WTC11 (cell line): ENCODE measurements at places on chromosomes 5 and 9. TPM values are rescaled to one million over a fixed set of nuclear protein-coding genes. Genes with fewer than 3 reads are reported as not detected.

Gene STK32A
- total RNA-seq = 1.7 to 3.0 TPM (median 3.0 TPM) in 3 replicates

Gene EGFL7
- total RNA-seq = 54.6 to 64.9 TPM (median 62.8 TPM) in 3 replicates

Gene GAS1
- 5.0 to 6.2 TPM (median 5.3 TPM) in 3 replicates for total RNA-seq

Gene TEX48
- total RNA-seq = not detected in 3 replicates

Gene EQTN
- total RNA-seq = 0.66 to 1.4 TPM (median 0.81 TPM) in 3 replicates

Gene HTR4
- not detected in 3 replicates for total RNA-seq

Gene ACOT12
- 0.16 TPM in 1 of 3 replicates, not detected in the others for total RNA-seq

Gene N4BP3
- total RNA-seq = 40.3 to 46.2 TPM (median 41.6 TPM) in 3 replicates

Gene IL3
- not detected in 3 replicates for total RNA-seq

Gene C7
- total RNA-seq = 1.4 to 4.5 TPM (median 1.4 TPM) in 3 replicates

Gene KLHL3
- 14.7 to 18.2 TPM (median 15.7 TPM) in 3 replicates for total RNA-seq

Gene SLC4A9
- total RNA-seq = 0.37 to 0.76 TPM (median 0.50 TPM) in 3 replicates

Gene TPD52L3
- total RNA-seq = not detected in 3 replicates

- no peak for DNase-seq
Observed at GRCh38 chr9:116569111-116569510, 118.0 kb upstream of the TRIM32 start.

DNA sequence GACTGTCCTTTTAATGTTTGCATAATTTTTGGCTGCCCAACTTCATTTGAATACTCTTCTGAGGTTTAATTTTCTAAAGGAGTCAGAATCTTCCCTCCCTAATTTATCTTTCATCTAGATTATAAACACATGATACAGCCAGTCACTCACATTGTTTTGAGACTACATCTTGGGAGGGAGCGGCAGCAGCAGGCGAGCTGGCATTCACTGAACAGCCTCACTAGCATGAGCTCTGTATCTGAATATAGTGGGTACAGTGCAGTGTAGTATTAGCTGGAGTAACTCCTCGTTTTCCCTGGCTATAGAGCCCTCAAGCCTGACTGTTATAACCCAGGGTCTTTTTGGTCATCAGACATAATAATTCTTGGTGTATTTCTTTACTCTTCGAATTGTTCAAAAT is 969.2 kb upstream of the COX7C start:
- DNase-seq = no peak

DNA sequence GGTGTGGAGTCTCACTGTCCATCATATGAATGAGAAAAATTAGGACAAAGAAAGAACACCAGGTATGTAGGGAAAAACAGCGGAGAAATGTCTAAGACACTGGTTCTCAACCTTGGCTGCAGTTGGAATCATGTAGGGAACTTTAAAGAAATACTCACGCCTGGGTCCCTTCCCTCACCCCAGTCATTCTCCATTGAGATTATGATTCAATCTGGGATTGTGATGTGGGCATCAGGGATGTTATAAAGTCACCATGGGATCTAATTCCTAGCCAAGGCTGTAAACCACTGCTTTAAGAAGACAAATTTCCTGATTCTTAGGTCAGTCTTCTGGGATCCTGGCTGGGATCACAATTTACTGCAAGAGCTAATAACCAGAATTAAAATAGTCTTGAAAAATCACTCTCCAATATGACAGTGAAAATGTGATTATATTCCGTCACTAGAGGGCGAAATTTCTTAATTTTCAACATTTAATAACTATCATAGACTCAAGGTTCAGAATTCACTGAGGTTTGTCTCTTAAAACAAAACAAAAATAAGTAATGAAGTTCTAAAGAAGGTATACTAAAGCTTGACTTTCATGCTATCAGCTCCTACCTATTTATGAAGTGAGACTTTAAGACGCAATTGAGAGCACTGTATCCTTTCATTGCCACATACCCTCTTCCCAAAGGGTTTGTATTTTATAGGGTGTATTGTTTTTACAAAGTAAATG is 60.5 kb downstream of the GLDC start:
- no peak for DNase-seq

- no peak for DNase-seq
Observed at GRCh38 chr9:4486176-4486575, 4.1 kb upstream of the SLC1A1 start.

DNA sequence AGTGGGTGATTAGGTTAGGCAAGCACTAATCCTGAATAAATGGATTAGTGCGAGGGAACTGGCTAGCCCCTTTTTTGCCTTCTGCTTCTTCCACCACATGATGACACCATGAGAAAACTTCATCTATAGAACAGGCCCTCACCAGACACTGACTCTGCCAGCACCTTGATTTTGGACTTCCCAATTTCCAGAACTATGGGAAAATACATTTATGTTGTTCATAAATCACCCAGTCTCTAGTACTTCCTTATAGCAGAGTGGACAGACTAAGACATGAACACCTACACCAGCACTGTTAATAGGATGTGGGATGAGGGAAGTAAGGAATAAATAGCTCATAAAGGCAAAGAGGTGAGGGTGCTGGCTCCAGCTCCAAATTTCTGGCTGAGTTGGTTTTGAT is 1.4 kb downstream of the ZNF622 start:
- no peak for DNase-seq

- DNase-seq = no peak
Observed at GRCh38 chr9:89996116-89996515, 391.3 kb downstream of the GADD45G start.

DNA sequence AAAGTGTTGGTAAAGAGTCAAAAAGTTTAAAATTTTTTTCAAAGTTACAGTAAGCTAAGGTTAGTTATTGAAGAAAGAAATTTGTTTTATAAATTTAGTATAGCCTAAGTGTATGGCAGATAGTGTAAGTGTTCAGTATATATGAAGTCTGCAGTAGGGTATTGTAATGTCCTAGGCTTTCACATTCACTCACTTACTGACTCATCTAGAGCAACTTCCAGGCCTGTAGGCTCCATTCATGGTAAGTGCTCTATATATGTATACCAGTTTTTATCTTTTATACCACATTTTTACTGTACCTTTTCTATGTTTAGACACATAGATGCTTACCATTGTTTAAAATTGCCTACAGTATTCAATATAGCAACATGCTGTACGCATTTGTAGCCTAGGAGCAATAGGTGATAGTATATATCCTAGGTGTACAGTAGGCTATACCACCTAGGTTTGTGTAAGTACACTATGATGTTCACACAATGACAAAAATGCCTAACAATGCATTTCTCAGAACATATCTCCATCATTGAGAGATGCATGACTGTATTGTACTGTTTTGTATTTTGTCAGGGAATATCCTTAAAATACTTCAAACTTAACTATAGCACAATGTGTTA is 38.5 kb downstream of the CYSTM1 start:
- no peak for DNase-seq

DNA sequence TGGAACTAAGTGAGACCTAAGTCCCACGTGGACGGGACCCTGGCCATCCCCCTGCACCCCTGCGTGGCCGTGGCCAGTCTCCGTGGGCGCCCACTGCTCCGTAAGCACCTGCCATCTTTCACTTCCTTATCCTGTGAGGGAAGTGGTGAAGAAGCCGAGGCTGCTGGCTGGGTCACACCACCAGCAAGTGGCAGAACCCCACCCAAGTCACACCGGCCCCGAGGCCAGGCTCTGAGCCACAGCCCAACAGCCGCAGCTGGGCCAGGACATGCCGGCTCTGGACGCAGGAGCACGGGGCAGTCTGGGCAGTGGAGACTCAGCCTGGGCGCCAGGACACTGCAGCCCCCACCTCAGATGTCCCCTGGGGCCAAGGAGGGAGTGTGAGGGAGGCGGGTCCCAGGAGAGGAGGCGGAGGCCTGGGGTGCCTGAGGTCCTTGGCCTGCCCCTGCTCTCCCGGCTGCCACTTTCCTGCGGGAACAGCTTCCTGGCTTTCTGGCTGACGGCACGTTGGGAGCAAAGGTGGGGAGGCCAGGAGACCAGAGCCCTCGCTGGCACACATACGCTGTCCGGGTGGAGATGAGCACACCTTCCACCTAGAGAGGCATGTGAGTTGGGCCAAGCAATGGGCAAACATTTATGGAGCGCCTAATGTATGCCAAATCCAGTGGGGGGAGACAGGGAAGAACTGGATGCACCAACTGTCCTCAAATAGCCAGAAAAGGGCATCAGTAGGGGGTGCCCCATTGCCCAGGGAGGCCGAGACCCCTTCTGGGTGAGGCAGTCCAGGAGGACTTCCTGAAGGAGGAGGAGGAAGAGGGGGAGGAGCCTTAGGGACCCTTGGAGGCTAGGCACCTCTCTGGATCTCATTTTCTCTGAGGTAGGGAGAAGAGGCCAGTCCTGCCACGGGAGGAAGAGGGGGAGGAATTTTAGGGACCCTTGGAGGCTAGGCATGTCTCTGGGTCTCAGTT is 43.9 kb upstream of the EGFL7 start:
- no peak for DNase-seq

GRCh38 chr5:15510092-15510491 is 10.1 kb downstream of the FBXL7 start:
- no peak for DNase-seq

DNA sequence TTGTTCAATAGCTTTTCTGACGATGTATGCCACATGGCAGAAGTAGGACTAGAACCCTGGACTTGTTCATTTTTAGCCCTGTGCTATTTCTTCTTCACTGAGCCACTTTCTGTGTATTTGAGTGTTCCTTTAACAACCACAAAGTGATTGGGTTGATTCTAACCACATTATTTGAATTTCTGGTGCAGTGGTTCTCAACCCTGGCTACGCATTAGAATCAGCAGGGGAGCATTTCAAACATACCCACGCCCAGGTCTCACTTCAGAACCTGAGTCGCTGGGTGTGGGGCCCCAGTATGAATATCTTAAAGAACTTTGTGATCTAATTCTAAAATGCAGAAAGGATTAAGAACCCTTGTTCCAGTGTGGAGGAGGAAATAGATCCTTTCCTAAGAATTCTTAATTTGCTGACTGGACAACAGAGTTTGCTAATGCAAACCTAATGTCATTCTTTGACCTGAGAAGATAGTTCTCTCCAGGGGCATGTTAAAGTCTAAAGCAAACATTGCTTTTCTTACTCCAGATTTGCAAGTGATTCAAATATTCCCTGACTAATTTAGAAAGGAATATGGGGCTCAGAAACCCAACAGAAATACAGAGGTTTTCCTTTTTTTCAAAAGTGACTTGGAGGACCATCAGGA is 75.4 kb upstream of the GDNF start:
- no peak for DNase-seq

- peak; percentile 34 for DNase-seq
Observed at GRCh38 chr9:75891277-75891741, 836 bp downstream of the PCSK5 start.

DNA sequence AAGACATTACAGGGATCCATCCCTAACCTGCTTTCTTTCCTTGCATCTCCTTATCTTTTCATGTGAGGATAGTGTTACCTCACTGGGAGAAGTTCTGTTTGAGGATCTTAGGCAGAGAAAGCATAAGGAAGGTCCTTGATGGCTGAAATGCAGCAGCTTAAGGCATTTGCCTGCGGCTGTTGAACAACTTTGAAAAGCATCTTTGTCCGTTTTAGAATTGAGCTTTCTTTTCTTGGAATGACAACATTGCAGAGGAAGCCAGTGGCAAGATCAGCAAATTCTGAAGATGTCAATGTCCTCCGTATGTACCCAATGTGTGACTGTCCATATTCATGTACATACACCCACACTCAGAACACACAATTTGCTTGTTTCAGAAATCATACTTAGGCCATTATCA is 436.2 kb downstream of the GABRG2 start:
- DNase-seq = no peak

DNA sequence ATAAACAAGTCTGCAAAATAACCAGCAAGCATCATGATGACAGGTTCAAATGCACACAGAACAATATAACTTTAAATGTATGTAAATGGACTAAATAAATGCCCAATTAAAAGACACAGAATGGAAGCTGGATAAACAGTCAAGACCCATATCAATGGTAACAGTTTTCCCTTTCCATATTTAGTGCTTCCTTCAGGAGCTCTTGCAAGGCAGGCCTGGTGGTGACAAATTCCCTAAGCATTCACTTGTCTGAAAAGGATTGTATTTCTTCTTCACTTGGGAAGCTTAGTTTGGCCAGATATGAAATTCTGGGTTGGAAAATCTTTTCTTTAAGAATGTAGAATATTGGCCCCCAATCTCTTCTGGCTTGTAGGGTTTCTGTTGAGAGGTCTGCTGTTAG is 120.2 kb upstream of the RASA1 start:
- DNase-seq = no peak
